ENCODE measurements at places on chromosomes 13 and 19.

DNA sequence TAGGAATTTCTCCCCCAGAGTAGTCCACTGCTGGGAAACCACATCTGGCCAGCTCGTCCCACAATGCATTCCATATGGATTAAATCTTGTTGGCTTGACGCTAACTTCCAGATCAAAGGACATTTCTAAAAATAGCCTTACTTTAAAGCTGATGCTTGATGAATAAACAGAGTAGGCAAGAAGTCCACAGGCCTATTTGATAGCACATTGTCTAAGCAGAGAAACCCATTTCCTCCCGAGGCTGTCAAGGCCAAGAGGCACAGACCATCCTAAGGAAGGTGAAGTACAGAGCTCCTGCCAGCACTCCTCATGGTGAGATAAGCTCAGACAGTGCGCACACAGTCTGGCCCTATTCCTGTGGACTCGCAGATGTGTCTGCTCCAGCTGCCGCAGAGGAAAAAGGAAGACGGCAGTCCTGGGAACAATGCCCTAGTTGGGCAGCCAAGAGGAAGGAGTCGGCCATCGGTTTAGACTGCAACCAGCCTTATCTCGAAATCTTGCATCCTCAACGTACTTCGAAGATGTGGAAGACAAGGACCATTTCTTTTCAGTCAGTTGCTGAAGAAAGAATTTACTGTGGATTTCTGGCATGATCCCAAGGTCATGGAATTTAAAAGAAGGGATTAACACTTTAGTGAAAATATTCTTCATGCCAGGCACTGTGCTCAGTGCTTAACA lies 156.8 kb downstream of the RGCC start:
- no peak for DNase-seq

DNA sequence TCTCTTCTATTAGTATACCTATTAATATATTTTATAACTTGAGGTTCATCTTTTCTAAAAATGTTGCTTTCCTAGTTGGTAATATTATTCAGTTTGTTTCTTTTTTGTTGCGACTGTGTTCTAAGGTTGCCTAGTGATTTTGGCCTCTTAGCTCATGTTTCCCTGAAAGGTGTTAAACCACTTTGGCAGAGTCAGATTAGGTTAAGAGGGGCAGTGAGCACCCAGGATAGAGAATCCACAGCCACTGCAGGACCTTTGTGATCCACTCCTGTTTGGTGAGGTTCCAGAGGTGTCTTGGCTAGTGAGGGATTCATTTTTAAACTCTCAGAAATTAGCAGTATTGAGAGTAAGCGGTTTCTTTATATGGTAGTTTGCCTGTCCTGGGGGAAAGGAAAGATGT lies 14.9 kb upstream of the GPR18 start:
- DNase-seq = no peak

- DNase-seq = no peak
Measured at GRCh38 chr13:50306156-50306555, 290.9 kb downstream of the KCNRG start.

DNA sequence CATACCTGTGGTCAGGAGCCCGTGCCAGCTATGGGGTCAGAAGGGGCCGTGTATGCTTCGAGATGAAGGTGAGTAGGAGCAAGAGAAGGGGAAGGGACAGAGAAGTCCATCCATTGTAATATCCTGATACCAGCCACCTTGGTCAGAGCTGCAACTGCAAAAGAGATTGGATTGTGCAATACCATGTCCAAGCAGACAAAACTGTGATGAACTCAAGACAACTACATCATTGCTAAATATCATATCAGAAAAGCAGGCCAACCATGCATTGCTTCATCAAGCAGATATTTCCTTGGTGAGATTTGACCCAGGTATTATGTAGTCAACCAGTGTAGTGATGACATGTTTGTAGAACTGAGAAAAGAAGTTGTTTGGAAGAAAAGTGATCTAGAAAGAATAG lies 12.1 kb downstream of the HNRNPUL1 start:
- no peak for DNase-seq

DNA sequence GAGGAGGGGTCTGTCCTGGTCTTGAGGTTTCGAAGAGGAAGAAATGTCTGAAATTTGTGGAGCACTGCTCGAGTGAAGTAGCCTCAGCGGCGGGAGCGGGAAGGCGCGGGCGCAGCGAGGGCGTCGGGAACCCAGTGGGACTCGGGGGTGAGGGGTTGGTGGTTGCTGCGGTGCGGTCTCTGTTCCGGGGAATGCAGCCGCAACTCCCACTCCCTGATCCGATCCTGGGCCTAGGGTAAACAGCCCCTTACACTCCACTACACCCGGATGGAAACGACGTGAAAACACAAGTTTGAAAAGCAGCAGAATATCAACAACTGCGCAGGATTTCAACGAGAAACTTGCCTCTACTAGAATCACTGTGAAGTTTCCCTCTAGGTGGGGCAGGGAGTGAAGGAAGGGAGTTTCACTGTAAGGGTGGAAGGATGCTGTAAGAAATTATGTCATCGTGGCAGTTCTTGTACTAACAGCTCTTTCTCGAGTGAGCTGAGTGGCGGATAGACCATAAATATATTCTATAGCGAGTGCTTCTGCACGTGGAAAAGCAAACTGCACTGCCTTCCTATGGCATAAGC lies 2.0 kb upstream of the KLF12 start:
- no peak for DNase-seq

DNA sequence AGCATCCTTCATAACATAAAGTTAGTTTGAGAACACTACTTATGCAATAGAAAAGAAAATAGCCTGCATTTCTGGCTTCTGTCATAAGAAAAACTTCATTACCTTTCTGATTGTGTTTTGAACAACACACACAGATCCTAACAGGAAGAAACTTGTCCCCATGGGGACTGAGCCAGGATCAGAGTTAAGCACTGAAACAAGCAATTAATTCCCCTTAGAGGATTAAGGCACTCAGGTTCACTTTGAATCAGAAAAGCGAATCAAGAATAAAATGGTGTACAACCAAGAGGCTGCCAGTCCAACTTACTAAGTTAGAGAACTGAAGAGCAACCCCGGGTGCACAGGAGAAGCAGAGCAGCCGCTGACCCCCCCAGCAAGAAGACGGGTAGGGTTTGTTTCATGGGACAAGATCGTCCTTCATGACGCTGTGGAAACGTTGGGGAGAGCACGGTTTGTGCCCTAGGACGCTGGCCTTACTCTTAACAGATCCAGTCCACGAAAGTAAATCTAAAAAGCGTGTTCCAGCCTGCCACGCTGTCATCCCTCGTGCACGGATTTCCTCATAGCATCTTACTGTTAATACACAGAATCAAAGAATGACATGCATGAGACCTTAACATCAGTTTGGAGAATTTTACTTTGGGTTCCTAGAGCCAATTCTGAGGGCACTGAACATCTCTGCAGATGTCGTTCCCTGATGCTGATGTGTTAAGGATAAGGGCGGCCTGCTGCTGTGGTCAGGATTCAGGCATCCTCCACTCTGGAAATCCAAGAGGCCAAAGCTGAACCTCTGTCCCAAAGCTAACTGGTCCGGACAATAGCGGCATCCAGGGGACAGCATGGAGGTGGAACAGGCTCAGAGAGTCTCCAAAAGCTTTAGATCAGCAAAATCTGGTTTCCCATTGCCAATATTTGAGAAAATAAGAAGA lies 46.4 kb downstream of the GGACT start:
- DNase-seq = no peak

DNA sequence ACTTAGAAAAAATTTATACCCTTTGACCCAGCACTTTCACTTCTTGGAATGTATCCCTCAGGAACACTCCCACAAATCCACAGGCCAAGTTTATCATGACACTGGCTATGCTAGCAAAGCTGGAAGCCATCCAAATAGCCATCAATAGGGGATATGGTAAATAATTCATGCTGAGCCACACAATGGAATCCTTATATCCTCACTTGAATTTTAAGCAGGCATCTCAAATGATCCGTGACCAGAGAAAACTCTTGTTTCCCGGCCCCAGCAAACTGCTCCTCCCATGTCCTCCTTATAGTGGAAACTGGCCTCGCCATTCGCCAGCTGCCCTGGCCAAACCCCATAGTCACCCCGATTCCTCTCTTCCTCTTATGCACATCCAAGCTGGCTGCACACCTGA lies 37.6 kb downstream of the GRIK5 start:
- no peak for DNase-seq

- DNase-seq = no peak
Measured at GRCh38 chr13:110921209-110921608, 6.3 kb upstream of the ANKRD10 start.

GRCh38 chr19:6794686-6795431 lies 22.4 kb downstream of the VAV1 start:
- no peak for DNase-seq

DNA sequence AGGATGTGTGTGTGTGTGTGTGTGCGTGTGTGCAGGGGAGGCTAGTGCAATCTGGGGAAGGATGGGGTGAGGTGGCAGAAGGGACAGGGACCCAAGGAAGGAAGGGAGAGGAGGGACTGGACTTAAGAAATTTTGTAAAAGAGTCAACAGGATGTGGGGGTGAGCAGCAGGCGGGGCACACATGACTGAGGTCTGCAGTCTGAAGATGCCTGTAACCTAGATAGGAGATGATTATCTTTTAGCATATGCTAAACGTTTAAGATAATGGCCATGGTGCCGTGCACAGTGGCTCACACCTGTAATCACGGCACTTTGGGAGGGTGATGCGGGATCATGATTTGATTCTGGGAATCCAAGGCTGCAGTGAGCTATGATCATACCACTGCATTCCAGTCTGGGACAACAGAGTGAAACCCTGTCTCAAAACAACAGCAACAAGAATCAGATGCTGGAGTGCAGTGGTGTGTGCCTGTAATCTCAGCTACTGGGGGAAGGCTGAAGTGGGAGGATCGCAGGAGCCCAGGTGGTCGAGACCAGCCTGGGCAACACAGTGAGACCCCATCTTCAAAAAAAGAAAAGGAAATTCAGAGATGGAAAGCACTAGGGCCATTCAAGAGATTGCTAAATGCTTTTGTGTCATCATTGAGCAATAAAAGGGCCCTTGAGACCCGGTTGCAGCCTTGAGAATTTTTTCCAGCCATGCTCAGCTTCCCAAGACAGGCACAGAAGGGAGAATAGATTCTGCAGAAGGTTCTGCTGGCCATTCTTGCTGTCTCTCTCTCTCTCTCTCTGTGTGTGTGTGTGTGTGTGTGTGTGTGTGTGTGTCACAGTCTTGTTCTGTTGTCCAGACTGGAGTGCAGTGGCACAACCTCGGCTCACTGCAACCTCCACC lies 3.8 kb upstream of the ZNF414 start:
- DNase-seq = no peak

- peak; percentile 88 for DNase-seq
Measured at GRCh38 chr19:48835734-48836088, 580 bp downstream of the HSD17B14 start.

- peak; percentile 41 for DNase-seq
Measured at GRCh38 chr19:38417544-38418506, 8.2 kb downstream of the RASGRP4 start.

DNA sequence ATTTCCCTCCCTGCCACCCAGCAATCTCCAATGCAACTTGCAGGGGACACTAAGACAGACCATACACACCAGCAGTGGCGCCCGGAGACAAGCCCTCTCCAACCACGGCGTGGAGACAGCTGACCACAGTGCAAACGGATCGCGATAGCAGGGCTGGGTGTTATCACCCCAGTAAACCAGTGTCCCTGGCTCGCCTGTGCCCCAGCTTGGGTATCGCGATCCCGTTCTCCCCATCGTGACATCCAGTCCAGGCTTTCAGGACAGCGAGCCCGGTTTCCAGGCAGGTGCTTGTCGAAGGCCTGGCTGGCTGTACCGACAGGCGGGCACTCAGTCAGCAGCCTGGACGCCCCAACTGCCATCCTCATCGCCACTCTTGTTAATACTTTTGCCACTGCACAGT lies 20.7 kb upstream of the NANOS2 start:
- no peak for DNase-seq

- no peak for DNase-seq
Measured at GRCh38 chr19:3056417-3057088, 5.7 kb downstream of the TLE5 start.

- no peak for DNase-seq
Measured at GRCh38 chr19:58353717-58354477, 605 bp upstream of the A1BG start.

DNA sequence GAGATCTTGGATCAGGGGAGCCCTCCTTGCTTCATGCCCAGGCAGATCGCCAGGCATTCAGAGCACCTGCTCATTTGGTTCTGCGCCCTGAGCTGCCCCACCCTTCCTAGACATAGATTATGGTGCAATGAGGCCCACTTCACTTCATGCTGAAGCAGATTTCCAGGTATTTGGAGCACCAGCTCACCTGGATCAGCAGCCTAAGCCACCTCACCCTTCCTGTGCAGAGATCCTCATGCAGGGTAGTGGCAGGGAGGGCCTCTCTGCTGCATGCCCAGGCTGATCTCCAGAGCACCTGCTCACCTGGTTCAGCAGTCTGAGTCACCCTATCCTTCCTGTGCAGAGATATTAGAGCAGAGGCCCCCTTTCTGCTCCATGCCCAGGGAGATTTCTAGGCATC lies 1966.1 kb downstream of the PCDH9 start:
- DNase-seq = no peak

- DNase-seq = no peak
Measured at GRCh38 chr13:39910041-39910440, 254.6 kb downstream of the COG6 start.

DNA sequence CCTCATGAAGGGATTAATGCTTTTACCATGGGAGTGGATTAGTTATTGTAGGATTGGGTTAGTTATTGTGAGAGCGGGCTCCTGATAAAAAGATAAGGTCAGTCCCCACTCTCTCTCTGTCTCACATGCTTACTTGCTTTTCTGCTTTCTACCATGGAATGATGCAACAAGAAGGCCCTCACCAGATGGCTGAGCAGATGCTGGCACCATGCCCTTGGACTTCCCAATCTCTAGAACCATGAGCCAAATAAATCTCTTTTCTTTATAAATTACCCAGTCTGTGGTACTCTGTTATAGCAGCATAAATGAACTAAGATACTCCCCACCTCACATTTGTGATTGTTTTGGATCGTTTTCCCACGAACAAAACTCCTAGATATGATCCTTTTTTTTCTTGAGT lies 353.8 kb downstream of the DNAJC15 start:
- DNase-seq = no peak

All from stimulated activated CD4-positive, alpha-beta T cell treated with anti-CD3 and anti-CD28 coated beads, Interleukin-1b, Interleukin-23, amount 100 ng/mL, for 24 hours (primary cell).